Stimulated activated CD4-positive, alpha-beta T cell treated with anti-CD3 and anti-CD28 coated beads, Interleukin-1b, Interleukin-23, amount 100 ng/mL, for 1 hour (primary cell): ENCODE measurements at places on chromosomes 1 and 21.
A peak's percentile ranks its signal among the peaks of the same experiment; 100 is the strongest.

- no peak for DNase-seq
Observed at GRCh38 chr1:162629651-162630050, 2.6 kb upstream of the DDR2 start.

- DNase-seq, result no peak
Observed at GRCh38 chr1:18417316-18418269, 63.1 kb upstream of the KLHDC7A start.

DNA sequence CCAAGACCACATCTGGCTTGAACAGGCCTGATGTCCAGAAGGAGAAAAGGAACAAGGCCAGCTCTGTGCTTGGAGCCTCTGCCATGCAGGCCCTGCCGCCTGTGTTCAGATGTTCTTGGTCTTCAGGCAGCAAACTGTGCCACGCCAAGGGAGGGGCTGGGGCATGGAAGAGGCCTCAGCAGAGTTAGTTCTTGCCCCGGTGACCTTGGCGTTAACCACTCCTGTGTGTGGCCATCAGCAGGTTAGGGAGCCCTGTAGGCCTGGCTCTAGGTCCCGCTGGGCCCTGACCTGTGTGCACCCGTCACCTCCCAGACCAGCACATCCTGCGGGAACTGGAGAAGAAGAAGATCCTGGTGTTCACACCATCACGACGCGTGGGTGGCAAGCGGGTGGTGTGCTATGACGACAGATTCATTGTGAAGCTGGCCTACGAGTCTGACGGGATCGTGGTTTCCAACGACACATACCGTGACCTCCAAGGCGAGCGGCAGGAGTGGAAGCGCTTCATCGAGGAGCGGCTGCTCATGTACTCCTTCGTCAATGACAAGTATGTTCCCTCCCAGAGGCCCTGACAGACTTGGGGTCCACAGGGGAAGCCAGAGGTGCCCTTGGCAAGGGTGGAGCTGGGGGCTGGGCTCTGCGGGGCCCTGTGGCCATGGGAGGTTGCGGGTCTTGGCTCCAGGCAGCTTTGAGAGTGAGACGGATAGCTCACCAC is 7.1 kb downstream of the ZC3H12A start:
- no peak for DNase-seq

GRCh38 chr1:228098323-228098931 is 4.7 kb downstream of the C1orf35 start:
- no peak for DNase-seq

GRCh38 chr1:155176544-155177071 is 3.0 kb downstream of the TRIM46 start:
- peak; percentile 82 for DNase-seq

- no peak for DNase-seq
Observed at GRCh38 chr21:21109736-21110135, 111.5 kb downstream of the NCAM2 start.

DNA sequence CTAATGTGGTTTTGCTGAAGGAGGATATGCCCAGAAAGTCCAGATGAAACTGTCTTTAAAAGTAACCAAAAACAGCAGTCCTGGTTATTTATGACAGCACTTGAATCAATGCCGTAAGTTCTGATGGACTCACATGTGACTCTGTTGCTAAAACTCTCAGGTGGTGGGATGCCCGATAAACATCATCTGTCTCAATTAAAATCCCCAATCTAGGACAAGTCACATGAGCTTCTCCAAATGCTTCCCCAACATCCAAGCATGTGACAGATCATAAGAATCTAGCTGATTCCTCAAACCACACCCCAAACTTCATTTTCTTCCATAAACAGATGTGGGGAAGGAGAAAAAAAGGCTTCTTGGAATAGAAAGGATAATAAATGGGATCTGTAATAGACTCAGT is 786 bp upstream of the CTSK start:
- DNase-seq, result no peak

GRCh38 chr1:73065339-73066041 is 783.2 kb upstream of the NEGR1 start:
- no peak for DNase-seq

DNA sequence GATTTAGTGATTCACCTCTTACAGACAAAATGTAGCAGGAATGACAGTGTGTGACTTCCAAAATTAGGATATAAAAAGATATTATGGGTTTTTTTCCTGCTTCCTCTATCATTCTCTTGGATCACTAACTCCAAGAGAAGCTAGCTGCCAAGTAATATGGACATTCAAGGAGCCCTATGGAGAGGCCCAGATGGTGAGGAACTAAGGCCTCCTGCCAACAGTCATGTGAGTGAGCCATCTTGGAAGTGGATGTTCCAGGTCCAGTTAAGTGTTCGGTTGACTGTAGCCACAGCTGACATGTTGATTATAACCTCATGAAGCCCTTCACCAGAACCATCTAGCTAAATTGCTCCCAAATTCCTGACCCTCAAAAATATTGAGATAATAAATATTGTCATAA is 38.8 kb downstream of the CD160 start:
- DNase-seq, result no peak

DNA sequence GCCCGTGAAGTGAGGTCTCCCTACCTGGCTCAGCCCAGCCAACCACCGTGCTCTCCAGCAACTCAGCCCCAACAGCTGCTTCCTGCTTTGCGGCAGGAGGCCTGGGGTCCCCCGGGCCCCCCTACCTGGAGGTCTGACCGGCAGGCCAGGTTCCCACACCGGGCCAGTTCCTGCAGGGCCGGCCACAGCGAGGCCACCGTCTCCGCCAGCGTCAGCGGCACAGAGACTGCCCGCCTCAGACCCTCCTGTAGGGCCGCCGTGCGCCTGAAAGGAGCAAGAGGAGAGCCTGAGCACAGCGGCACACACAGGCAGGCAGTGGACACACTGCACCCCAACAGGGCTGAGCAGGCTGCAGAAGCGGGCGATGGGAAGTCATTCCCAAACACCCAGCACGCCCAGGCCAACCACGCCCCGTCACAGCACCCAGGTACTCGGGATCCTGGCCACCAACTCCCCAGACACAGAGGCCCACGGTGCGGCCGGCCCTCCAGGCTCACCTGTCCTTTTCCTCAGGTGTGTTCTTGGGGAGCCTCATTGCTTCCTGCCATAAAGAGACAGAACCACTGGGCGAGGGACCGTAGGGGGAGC is 16.9 kb downstream of the FTCD start:
- DNase-seq, result no peak

DNA sequence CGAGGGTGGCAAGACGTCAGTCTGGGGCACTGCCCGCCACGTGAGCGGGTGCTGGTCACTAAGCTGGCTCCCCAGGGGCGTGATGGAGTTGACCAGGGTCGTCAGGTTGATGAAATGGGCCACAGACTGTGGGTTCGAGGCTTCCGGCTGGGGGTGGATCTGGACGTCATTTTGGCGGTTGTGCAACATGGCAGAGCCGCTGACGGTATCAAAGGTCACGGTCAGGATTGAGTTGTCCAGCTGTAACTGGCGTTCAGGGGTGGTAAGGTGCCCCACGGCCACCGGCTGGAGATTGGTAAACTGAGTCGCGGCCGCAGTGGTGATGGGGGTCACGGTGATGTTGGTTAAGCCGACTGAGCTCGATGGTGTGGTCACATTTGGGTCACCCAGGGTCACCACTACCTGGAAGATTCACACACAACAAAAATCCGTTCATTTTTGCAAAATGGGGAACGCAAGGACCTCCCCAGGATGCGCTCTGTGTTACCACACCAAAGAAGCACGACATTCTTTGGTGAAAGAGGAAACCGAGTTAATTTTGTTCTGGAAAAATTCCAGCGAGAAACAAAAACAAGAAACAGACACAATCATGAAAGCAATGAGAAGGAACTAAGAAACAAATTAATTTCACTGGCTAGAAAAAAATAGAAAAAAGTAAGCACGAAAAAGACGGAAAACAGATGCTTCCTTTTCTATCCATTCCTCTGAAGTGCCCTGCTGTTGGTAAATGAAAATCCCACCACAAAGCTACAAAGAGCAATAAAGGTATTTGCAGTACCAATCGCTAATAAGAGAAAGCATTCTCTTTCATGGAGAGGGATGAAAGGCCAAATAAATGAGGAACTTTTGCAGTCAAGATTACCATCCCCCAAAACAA is 34.7 kb upstream of the RIPK4 start:
- no peak for DNase-seq

GRCh38 chr1:234543442-234544086 is 64.6 kb upstream of the TARBP1 start:
- no peak for DNase-seq

GRCh38 chr1:75135573-75136194 is 1.5 kb downstream of the LHX8 start:
- no peak for DNase-seq

- DNase-seq, result no peak
Observed at GRCh38 chr1:176501599-176501998, 38.6 kb downstream of the PAPPA2 start.

DNA sequence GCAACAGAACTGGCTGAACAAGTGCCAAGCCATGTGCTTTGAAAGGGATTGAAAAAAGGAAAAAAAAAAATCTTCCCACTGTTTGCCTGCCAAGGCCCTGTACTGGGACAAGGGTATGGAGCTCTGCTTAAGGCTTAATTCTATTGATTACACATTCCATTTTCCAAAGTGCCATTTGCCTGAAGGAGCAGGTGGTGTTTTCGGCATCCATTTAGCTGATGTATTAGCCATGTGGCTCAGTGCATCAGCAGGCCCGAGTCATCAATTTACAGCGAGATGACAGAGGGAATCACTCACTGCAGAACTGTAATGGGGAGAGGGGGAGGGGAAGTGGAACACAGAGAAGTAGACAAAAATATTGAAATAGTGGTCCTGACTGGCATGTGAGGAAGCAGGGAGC is 144.2 kb upstream of the BEND5 start:
- DNase-seq, result no peak

GRCh38 chr21:38314558-38314957 is 57.8 kb downstream of the KCNJ15 start:
- no peak for DNase-seq

GRCh38 chr21:45632637-45633251 is 10.8 kb upstream of the PCBP3 start:
- no peak for DNase-seq

DNA sequence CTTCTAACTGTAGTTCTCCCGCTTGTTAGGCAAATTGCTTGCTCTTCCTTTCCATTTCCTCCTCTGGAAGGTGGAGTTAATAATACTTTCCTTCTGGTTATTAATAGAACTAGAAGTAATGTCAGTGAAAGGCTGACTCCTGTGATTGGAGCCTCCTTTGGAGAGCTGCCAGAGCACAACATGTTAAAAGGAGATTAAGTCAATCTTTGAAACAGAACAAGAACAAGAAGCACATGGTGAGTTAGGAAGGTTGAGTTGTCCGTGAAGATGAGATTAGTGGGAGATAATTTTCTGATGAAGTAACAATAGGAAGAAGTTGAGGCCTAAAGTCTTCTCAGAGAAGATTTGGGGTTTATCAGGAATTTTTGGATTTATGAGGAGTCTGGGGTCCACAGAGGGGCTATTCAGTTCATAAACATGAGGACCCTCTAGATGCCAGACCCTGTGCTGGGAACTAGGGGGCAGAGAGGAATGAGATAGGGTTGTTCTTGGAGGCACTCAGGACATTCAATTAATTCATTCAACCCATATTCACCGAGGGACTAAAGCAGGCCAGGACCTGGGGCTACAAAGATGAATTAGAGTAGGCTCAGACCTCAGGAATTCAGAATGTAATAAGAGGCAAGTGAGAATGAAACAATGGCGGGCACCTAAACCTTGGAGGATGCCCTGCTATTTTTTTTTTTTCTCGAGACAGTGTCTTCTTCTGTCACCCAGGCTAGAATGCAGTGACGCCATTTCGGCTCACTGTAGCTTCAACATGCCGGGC is 40.7 kb upstream of the DHCR24 start:
- no peak for DNase-seq

GRCh38 chr1:78038491-78038939 is 7.3 kb upstream of the GIPC2 start:
- no peak for DNase-seq

DNA sequence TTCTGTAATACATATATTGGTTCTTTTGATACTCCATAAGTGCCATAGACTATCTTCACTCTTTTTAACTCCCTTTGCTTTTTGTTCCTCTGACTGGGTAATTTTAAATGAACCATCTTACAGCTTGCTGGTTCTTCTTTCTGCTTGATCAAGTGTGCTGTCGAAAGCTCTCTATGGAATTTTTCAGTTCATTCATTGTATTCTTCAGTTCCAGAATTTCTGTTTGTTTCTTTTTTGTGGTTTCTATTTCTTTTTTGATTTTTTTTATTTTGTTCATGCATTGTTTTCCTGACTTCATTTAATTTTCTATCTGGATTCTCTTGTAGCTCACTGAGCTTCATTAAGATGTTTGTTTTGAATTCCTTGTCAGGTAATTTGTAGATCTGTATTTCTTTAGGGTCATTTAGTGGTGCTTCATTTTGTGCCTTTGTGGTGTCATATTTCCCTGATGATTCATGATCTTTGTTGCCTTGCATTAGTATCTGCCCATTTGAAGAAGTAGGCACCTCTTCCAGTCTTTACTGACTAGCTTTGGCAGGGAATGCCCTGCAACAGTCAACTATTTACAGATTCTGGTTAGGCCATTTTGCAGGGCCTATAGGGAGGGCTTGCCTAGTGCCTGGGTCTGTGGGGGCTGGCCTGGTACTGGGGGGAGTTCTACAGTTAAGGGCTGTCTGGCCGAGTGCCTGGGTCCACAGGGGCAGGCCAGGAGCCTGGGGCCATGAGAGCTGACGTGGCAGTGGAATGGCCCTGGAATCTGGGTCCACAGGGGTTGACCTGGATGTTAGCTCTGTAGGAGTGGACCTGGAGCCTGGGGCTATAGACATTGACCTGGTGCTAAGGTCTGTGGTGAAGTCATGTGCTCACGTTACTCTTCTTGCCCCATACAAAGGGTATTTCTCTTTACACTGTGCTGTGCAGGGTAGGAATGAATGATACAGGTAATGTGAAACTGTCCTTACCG is 89.7 kb downstream of the MAGI3 start:
- DNase-seq, result no peak

GRCh38 chr1:33257207-33257771 is 997 bp downstream of the ZNF362 start:
- no peak for DNase-seq

GRCh38 chr1:207097871-207098324 is 6.1 kb upstream of the C4BPA start:
- DNase-seq, result no peak

GRCh38 chr1:6353955-6354658 is 39.5 kb downstream of the ACOT7 start:
- DNase-seq, result no peak

DNA sequence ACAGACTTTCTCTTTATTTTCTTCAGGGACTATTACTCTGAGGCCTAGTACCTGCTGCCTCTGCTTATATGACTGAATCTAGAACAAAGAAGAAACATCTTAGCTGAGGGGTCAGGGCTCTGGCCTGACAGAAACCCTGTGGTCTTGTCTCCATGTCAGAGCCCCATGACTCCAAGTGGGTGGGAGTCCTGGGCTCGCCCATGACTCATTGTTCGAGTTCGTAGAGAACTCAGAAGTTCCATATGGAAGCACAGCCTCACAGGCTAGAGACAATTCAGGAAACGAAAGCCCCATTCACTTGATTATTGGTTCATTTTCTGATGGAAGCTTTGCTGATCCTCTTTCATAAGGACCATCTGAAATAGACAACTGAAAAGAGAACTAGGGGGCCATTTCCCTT is 73.2 kb downstream of the CD58 start:
- no peak for DNase-seq

GRCh38 chr1:218965821-218966220 is 207.9 kb upstream of the LYPLAL1 start:
- no peak for DNase-seq

GRCh38 chr1:32335790-32336590 is at the start of gene MARCKSL1:
Gene MARCKSL1 (minus strand): TSS chr1:32336233. CDS start chr1:32336033, 200 bp downstream.
- DNase-seq, result peak; percentile 78

GRCh38 chr1:108565081-108565480 is 5.2 kb downstream of the EEIG2 start:
- DNase-seq, result no peak
